ENCODE measurements at places on chromosomes 2 and 18. TPM values are rescaled to one million over a fixed set of nuclear protein-coding genes. Genes with fewer than 3 reads are reported as not detected.

- no peak for DNase-seq
These were observed 1824.3 kb upstream of the CELF4 start for GRCh38 chr18:39389800-39390379.

Gene VWC2L
- total RNA-seq, result not detected

- peak; percentile 35 for DNase-seq
These were observed 32.0 kb downstream of the IMPA2 start for GRCh38 chr18:12013186-12013916.

Gene MYCN
- 2.6 TPM for total RNA-seq

DNA sequence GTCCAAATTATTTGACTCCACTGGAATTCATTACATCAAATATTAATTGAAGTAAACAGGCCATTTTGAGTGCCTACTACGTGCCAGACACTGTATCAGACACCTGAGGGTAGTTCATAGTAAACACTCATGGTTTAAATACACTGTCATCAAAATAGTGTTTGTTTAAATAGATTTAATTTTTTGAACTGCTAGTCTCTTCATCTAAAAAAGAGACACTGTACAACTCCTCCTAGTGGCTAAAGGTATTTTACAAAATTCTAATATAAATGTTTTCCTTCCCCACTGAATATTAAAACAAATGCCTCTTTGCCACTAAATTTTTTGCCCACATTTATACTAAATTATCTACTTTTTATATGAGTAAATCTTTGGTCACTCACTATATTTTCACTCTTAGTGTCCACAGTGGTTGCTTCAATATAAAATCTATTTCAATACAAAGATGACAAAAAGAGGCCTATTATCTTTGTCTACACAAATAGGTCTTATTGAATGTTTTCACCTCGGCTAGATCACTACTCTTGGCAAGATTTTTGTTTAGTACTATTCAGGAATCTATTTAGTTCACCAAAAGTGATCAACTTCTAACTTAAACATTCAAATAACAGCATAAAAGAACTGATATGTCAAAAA, 122.1 kb downstream of the TMEM247 start:
- DNase-seq, result no peak

DNA sequence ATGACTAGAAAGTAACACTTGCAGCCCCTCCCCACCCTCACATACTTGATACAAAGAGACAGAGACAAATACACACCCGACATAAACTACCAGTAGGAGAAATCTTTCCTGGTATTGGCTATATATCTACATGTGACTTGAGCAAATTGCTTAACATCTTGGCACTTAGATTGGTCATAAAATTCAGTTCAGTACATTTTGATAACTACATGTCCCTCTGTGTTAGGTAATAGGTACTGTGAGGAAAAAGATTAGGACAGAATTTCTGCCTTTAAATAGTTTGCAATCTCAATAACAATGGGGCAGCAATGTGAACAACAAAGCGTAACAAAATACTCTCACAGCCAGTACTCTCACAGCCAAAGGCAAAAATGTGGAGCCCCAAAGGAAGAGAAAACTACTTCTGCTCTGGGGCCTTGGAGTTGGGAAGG, 670.0 kb upstream of the ACVR2A start:
- no peak for DNase-seq

DNA sequence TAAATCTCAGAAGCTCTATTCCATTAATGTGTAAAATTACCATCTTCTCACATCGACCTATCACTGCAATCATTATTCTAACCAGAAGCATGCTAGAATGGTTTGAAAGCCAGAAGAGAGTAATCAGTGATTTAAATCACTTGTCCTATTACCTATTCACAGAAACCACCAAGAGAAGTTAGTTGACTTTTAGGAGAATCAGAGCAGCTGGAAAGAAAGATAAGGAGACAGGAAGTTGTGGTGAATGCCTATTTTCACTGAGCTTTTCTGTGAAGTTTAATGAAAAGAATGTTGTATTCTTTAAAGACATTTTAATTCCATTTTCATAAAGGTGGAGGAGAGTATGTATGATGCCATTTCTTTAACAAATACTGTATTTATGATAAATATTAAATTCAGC, 352.6 kb upstream of the CRIM1 start:
- no peak for DNase-seq

GRCh38 chr18:72542984-72543356, 1.2 kb downstream of the CBLN2 start:
- no peak for DNase-seq

- no peak for DNase-seq
These were observed 180.3 kb downstream of the ZBTB7C start for GRCh38 chr18:48228841-48229240.

DNA sequence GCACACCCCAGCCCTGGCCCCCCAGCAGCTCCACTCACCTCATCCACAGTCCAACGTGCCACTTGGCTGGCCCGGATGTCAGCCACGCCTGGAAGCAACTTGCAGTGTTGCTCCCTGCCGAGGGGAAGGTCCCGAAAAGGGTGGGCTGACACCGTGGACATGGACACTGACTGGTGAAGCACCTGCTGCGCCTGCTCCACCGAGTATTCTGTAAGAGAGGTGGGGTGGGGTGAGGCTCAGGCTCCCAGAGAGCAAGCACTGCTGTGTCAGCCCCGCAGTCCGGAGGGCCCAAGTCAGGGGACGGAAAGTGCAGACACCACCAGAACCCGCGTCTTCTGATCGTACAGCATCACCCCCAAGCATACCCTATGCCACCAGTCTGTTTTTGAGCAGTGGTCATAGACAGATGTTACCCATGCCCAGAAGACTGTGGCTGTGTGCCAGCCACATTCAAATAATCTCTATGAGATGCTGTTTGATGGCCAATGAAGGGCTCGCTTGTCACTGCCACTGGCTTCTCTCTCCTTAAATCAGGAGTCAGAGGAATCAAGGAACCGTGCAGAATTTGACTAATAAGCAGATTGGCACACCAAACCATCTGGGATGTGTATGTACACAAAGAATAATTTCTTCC, 74.2 kb upstream of the TMEM200C start:
- DNase-seq, result no peak

GRCh38 chr2:36337354-36337753, 18.2 kb upstream of the CRIM1 start:
- no peak for DNase-seq

GRCh38 chr2:138930571-138930970, 150.4 kb upstream of the NXPH2 start:
- no peak for DNase-seq

Gene MC2R
- total RNA-seq, result not detected

DNA sequence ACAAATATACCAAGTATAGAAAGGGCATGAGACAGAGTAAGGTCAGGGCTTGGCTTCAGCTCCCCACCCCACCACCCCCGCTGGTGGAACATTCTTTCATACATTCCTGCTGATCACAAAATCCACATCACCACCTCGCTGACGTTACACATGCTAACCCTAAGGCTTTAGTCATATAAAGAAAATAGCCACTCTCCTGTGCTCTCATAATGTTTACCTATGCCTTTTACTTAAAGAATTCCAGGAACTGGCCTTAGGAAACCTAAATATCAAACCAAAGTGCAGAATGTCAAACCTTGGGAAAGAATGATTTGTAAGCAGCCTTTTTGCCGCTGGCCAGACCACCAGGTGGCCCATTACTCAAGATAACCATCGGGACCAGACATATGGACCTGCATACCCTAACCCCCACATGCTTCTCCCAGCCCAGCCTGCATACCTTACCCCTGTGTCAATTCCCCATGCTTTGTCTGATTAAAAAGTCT, 136.3 kb upstream of the SLC39A10 start:
- peak; percentile 97 for DNase-seq

GRCh38 chr18:69998523-69998987, 50.9 kb upstream of the CD226 start:
- DNase-seq, result no peak

DNA sequence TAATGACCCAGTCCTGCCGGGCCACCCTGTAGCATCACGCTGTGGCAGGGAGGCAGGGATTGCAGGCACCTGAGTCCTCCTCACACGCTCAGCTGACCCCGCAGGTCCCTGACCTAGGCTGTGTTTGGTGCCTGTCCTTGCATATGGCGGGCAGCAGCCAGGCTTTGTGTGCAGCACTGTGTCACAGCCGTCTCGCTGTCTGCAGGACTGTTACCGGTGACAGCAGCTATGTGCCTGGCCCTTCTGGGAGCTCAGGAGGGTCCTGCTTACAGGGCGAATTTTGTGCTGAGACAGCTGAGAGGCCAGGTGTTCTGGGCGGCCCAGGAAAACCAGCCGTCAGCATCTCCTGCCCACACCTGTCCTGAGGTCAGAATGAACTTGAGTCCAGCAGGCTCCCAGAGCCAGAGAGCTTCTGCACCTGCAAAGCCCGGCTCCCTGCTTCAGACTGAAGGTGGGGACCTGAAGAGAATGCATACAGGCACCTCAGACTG, 10.4 kb upstream of the ARID5A start:
- no peak for DNase-seq

- DNase-seq, result no peak
These were observed 7.9 kb downstream of the TUBB6 start for GRCh38 chr18:12315911-12316310.

GRCh38 chr2:239167766-239168444, 232.9 kb downstream of the HDAC4 start:
- DNase-seq, result no peak

DNA sequence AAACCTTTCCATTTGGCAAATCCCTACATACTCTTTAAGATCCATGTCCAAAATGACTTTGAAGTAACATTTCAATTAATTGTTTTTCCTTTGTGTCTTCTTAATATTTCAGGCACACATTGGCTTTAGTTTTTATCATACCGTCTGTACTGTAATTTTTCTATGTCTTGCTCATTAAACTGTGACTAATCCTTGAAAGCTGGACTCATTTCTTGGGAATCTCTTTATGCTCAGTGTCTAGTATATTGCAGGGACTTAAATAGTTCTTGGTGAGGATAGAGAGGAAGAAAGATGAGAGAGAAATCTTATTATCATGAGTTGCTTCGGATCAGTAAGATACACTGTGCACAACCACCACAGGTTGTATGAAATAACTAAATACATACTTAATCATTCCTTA, 448.3 kb upstream of the ST6GAL2 start:
- DNase-seq, result peak; percentile 12

- peak; percentile 48 for DNase-seq
These were observed 95.1 kb upstream of the SERPINE2 start for GRCh38 chr2:224134003-224134734.

- DNase-seq, result no peak
These were observed 96.7 kb upstream of the ACKR3 start for GRCh38 chr2:236472720-236473495.

Gene SAG
- total RNA-seq, result not detected
